ENCODE measurements at places on chromosomes 7 and 10.
A peak's percentile ranks its signal among the peaks of the same experiment; 100 is the strongest.

DNA sequence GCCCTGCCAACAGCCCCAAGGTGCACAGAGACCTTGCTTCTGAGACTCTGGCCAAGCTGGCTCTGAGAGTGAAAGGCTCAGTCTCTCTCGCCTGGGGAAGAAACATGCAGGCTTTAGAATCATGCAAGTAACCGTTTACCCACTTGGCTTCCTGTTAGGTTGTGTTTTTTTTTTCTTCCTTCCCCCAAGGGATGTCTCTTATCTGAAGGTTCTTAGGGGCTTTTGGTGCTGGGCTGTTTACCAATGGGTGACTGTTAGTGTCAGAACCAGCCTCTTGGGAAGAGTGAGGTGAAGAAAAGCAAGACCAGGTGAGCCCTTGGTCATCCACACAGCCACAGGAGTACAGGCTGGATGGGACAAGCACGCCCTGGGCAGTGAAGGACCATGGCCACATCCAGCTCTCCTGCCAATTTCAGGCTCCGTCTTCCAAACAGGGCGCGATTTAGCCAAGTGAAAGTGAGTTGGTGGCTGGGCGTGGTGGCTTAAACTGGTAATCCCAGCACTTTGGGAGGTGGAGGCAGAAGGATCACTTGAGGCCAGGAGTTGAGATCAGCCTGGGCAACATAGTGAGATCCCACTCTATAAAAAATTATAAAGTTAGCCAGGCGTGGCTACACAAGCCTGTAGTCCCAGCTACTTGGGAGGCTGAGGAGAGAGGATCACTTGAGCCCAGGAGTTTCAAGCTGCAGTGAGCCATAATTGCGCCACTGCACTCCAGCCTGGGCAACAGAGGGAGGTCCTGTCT, 76.3 kb upstream of the CUX1 start:
- no peak for DNase-seq

DNA sequence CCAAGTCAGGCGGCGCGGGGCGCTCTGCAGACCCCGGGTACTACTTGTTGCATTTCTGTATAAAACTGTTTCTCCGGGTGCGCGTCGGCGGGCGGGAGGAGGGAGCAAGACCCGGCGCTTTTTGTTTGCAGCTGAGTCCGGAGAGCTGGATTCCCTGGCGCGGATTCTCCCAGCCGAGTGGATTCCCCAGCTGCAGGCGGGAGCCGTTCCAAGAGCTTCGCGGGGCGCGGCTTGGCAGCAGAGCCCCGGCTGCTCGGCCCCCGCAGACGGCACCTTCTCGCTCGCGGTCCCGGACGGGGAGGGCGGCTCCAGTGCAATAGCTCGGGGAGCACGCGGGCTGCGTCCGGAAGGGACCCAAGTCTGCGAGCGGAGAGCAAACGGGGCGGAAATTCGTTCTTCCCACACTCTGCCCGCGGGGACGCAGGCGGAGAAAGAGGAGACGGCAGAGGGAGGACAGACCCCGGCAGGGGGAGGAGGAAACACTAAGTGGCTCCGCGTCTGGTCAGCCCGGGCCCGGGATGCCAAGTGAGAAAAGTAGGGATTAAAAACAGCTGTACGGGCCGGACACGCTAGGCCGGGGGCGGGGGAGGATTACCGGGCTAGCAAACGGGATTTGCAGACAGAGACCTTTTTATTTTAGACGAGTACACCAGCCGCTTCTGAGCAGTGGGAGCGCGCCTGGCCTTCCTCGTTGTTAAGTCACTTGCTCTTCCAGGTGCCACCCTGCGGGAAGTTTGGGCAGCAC, at the start of gene TRIL:
Gene TRIL, minus strand, starts transcription at position 96 of the 745 bp plus-strand sequence. CDS start 284 bp downstream, outside the sequence.
- DNase-seq = peak; percentile 70

DNA sequence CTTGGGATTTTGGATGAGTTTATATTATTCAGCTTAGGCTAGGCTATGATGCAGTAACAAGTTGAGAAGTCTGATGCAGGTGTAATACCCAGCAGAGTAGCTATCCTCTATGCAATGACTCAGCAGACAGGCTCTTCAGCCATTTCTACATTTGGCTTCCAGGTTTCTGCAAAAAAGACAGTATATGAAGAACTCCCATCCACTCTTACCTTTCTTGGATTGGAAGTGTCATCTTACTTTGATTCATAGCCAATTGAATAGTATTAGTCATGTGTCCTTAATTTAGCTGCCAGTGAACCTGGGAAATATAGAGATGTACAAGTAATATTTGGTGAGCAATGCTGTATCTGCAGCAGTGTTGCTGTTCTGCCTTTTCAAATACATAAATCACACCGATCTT, 127.8 kb upstream of the NPSR1 start:
- no peak for DNase-seq

GRCh38 chr10:76316234-76316633, 884.8 kb downstream of the LRMDA start:
- DNase-seq = no peak

- DNase-seq = peak; percentile 67
These were observed 1.2 kb downstream of the MARCHF5 start for GRCh38 chr10:92291921-92292845.

Measured in fibroblast of mammary gland (primary cell).